ENCODE measurements at places on chromosomes 12 and 14. TPM values are rescaled to one million over a fixed set of nuclear protein-coding genes. Genes with fewer than 3 reads are reported as not detected.

GRCh38 chr12:33828326-33828725, 194.0 kb upstream of the ALG10 start:
- H3K27me3 ChIP-seq, result no peaks in the 10 kb centered on the region
- H3K27ac ChIP-seq, result no peak overlapping the region
- no peaks in the 10 kb centered on the region for H3K36me3 ChIP-seq
- no peak overlapping the region for H3K4me3 ChIP-seq
- no peaks in the 10 kb centered on the region for H3K4me1 ChIP-seq
- no peak for DNase-seq

DNA sequence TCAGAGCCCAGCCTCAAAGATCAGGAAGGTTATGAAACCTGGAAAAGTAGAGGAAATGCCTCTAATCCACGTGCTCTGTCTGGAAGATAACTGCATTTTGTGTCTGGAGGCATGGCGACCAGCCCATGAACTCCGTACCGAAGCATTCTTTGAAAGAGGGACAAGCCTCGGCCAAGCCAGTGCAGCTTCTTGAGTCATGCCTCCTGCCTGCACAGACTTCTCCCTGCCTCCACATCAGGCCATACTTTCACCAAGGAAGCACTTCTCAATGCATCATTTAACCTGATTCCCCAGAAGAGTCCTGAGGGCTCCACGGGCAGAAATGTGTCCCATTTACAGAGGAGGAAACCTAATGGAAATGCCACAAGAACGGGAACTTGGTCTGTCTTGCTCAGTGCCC, 3.4 kb downstream of the ACTN1 start:
- DNase-seq, result no peak
- H3K27ac ChIP-seq, result no peak overlapping the region
- no peaks in the 10 kb centered on the region for H3K36me3 ChIP-seq
- H3K27me3 ChIP-seq, result peaks cover 23% of the 10 kb centered on the region
- peaks cover 16% of the 10 kb centered on the region for H3K4me1 ChIP-seq

DNA sequence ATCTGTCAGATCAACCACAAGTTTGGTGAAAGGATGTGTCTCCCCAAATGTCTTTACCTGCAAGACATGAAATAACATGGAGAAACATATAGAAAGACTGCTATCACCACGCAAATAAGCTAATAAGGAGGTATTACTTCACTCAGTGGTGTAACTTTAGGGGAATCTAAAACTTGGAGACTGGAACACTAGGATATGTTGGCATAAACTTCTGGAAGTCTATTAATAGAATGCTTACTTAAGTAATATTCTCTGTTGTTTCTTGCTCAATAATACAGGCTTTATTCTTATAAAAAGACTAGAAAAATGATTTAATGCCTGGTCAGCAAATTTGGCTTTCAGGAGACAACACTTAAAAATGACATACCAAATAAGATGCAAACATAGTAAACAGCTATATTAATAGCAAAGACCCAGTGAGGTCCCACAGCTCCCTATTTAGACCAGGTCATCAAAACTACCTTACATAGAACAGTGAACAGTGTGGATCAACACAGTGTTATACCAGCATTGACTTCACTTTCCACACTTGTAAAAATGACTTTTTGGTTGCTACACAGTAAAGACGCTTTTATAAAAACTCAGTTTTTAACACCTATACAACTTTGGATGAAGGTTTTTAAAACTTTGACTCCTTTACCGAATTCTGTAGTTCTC, 18.9 kb upstream of the HAL start:
- H3K27ac ChIP-seq, result no peak overlapping the region
- no peaks in the 10 kb centered on the region for H3K27me3 ChIP-seq
- H3K4me3 ChIP-seq, result no peak overlapping the region
- no peak for DNase-seq
- peaks cover 10% of the 10 kb centered on the region for H3K4me1 ChIP-seq

DNA sequence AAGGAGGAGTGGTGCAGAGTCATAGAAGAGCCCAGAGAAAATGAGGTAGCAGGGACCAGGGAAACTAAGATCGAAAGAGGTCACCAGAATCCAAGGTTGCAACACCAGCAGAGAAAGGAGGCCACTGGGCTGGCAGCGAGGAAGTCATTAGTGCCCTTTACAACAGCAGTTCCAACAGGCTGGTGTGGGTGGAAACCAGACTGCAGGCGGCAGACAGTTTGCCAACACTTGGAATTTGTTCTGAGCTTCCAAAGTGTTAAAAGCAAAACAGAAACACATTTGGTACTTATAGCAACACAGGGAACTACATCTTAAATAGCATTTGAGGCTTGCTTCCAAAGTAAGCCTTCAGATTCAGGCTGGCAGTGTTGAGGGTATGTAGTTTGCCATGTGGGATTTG, 95.2 kb upstream of the PWP1 start:
- DNase-seq, result no peak
- no peaks in the 10 kb centered on the region for H3K36me3 ChIP-seq
- no peak overlapping the region for H3K27ac ChIP-seq

GRCh38 chr12:42124764-42125387, 19.8 kb downstream of the GXYLT1 start:
- H3K27ac ChIP-seq, result no peak overlapping the region
- no peak overlapping the region for H3K4me3 ChIP-seq
- no peak for DNase-seq
- peaks cover 9% of the 10 kb centered on the region for H3K4me1 ChIP-seq

GRCh38 chr12:67002720-67003119, 266.4 kb upstream of the CAND1 start:
- H3K27me3 ChIP-seq, result no peaks in the 10 kb centered on the region
- H3K4me1 ChIP-seq, result no peaks in the 10 kb centered on the region
- no peaks in the 10 kb centered on the region for H3K36me3 ChIP-seq
- H3K4me3 ChIP-seq, result no peak overlapping the region
- no peak for DNase-seq
- no peak overlapping the region for H3K27ac ChIP-seq

Gene CLEC9A
- total RNA-seq, result not detected
